Fibroblast of villous mesenchyme (primary cell): ENCODE measurements at places on chromosomes 1 and 21.
A peak's percentile ranks its signal among the peaks of the same experiment; 100 is the strongest.

- DNase-seq: no peak
Observed at GRCh38 chr21:34797201-34797525, 128.4 kb downstream of the CLIC6 start.

DNA sequence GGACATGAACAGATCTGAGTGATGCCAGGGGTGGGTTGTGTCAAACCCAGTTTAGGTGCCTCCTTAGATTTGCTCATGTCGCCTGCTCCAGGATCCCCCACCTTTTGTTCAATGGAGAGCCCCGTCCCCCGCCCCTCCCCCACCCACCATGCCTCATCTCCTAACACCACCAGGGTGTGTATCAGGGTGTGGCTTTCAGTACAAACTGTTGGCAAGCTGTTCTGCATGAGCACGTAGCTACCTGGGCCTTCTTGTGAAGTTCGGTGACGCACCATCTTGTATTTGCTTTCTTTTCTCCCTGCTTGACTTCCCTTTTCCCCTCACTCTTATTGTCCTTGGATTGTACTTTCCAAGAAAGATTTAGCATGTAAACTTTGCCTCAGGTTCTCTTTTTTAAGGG lies 94.8 kb downstream of the EBNA1BP2 start:
- DNase-seq: no peak

DNA sequence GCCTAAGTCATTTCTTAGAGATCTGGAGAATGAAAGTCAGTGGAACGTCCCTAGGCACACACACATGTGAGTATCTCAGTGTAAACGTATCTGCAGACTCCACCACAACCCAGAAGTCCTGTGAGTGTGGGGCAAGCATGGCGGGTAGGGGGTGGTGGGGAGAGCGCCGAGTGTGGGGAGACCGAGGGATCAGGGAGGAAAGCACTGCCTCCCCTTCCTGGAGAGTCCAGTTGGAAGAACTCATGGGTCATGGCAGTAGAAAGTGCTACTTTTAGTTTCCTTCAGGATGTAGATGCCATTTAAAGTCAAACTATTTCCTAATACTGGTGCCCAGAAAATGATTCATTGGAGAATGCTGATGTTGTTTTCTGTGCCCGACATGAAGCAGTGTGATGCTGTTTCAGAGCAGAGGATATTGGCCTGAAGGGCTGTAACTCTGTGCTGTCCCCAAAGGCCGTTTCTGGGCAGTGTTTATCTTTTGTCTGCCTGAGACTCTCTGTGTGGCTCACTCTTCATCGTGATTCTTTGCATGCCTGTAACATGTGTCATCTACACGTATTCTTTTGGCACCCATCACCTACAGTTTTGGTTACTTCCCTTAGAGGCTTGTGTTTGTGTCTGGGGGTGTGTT lies 45.7 kb upstream of the TSPAN2 start:
- peak; percentile 34 for DNase-seq

DNA sequence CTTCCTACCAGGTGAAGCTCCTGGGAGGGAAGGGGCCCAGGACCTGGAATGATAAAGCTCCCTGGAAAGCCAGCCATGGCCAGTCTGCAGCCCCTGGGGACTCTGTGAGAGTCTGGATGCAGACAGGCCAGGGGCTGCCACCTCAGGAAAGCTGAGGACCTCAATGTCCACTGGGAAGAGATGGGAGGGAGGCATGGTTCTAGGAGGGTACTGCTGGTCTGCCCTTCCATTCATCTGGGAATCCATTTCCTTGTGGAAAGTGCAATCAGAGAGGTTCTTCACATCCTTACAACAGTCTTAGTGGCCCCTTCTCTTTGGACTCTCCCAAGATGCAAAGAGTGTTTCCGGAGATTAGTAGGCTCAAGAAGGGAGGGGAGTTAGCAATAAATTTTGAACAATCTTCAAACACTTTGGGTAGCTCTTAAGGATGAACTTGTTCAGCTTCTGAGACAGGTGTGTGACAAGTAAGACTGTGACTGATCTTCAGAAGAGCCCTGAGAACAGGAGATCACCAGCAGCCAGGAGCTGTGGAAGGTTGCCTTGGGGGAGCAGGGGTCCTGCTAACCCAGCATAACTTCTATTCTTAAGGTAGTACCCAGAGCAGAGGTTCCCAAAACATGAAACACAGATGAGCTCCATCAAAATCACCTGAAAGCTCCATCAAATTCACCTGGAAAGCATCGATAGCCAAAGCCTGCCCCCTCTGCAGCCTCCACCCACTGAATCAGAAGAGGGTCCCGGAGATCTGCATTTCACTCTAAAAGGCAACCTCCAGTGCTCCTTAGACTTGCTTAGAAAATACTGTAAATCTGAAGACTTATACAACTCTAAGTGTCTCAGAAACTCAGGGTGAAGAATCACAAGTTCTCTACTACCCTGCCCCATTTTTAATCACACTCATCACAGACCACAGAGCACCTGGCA lies 616 bp upstream of the LAX1 start:
- no peak for DNase-seq

- DNase-seq: no peak
Observed at GRCh38 chr1:3464649-3465025, 10.2 kb downstream of the ARHGEF16 start.

GRCh38 chr1:58143972-58144697 lies 402.4 kb downstream of the OMA1 start:
- no peak for DNase-seq
